ENCODE measurements at places on chromosomes 3 and 15.

- H3K4me1 ChIP-seq = no peaks in the 10 kb centered on the region
- no peaks in the 10 kb centered on the region for H3K36me3 ChIP-seq
- no peaks in the 10 kb centered on the region for H3K27me3 ChIP-seq
- H3K4me3 ChIP-seq = no peak overlapping the region
- H3K27ac ChIP-seq = no peak overlapping the region
Observed at GRCh38 chr15:92772061-92772460, 116.5 kb upstream of the FAM174B start.

- H3K27ac ChIP-seq = no peak overlapping the region
- no peaks in the 10 kb centered on the region for H3K4me1 ChIP-seq
- H3K36me3 ChIP-seq = peaks cover 5% of the 10 kb centered on the region
- H3K4me3 ChIP-seq = no peak overlapping the region
- no peaks in the 10 kb centered on the region for H3K27me3 ChIP-seq
Observed at GRCh38 chr3:8931342-8931741, 31.9 kb downstream of the RAD18 start.

DNA sequence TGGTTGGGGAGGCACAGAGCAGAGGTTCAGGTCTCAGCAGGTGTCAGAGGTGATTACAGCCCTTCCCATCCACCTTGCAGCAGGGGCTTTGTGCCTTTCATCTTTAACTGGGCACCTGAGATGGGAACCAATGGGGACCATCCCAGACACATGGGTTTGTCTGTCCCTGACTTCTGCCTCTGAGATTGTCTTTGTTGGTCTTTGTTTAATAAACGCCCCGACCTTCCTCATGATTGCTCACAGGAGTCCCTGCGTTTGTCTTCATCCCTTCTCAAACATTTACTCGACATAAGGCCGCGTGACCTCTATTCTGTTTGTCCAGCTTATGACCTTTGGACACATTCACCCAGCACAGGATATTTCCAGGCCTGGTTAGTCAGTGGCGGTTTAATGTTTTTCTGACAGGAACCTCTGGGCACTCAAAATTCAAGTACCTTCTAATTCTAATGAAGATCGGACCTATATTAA is 5.9 kb downstream of the ZSCAN2 start:
- no peak for DNase-seq
- H3K4me3 ChIP-seq = no peak overlapping the region
- H3K36me3 ChIP-seq = peaks cover 14% of the 10 kb centered on the region
- no peak overlapping the region for H3K27ac ChIP-seq

GRCh38 chr15:42387603-42388002 is 28.3 kb downstream of the CAPN3 start:
- H3K36me3 ChIP-seq = no peaks in the 10 kb centered on the region
- no peaks in the 10 kb centered on the region for H3K27me3 ChIP-seq
- H3K4me3 ChIP-seq = no peak overlapping the region
- H3K4me1 ChIP-seq = no peaks in the 10 kb centered on the region
- no peak for DNase-seq

GRCh38 chr15:74383286-74383685 is 15.8 kb upstream of the CYP11A1 start:
- peak overlapping the region; percentile 68 for H3K27ac ChIP-seq
- no peak for DNase-seq
- H3K4me3 ChIP-seq = no peak overlapping the region
